RWPE1 (cell line): ENCODE measurements at places on chromosomes 5 and 9.

GRCh38 chr9:19431361-19432171 lies 22.8 kb downstream of the ACER2 start:
- no peak for DNase-seq

DNA sequence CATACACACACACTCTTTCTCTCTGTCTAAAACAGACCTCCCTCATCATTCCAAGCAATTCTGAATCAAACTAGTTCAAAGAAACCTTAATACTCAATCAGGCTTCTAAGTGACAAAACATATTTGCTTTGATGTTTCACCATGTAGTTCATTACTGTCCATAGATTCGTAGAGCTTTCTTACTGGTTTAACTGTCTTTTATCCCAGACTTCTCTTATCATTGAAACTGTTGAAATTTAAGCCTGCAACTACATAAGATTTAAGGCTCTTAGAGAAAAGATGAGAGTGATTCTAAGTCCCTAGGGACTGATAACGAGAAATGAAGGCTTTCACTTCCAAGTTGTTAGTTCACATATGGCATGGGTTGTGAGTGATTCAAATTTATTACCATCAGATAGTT lies 11.0 kb upstream of the PLAC8L1 start:
- no peak for DNase-seq

DNA sequence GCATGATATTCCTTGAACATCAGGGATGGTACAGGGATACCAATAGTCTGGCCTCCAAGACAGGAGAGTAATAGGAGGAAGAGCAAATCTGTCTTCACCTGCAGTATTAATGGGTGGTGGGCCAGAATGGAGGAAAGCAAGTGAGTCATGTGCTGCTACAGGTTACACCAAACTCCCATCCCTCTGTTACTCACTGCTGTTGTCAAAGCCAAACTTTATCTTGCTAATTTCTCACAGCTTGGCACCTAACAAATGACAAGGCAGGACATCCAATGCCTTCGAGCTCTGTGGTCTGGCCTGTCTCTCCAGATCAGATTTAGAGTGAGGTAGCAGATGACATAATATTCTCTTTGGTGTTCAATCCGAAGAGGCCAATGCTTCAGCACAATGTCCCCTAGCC lies 26.8 kb downstream of the PLAC8L1 start:
- no peak for DNase-seq

GRCh38 chr9:86783884-86784283 lies 163.4 kb downstream of the GAS1 start:
- DNase-seq, result no peak

DNA sequence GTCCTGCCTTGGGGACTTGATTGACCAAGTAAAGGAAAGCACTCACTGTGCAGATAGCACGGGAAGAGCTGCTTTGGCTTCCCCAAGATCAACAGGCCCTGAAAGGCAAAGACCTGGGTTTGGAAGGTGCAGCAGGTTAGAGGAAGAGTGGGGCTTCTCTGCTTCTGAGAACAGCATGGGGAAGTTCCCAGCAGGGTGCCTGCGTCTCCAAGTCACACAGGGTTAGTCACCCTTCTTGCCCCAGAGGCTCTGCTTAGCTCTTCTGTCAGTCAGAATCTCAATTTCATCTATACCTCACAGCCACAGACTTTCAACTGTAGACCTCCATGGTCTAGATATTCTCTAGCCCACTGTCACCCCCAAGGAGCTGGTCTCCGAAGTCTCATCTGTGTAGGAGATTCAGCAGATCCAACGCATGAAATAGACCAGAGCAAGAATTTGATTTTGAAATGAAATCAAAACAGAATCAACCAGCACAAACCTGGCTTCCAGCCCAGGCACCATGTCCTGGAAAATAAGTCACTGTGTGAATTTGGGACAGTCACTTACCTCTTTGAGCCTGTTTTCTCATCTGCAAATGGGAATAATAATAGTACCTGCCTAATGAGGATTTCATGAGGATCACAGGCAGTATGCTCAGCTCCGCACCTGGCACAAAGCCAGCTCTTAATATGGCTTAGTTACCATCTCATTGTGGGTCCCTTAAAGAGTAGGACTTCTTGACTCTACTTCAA lies 64.0 kb downstream of the SFXN1 start:
- DNase-seq, result no peak
